ENCODE measurements at places on chromosomes 12 and 14.

DNA sequence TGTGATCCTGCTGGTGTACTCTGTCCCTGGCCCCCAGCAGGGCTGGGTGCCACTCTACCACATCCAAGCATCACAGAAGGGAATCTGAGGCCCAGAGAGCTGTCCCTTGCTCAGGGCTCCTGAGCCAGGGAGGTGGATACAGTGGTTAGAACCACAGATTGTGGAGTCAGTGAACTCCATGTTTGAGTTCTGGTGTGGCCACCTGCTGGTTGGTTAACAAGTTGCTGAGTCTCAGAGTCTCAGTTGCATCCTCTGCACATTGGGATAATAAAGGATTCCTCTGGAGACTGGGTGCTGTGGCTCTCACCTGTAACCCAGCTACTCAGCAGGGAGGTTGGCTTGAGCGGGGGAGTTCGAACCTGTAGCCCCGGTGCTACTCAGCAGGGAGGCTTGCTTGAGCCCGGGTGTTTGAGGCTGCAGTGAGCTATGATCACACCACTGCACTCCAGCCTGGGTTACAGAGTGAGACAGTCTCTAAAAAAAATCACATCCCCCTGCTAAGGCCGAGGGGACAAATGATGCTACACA lies 39.4 kb downstream of the MVK start:
- DNase-seq, result peak; percentile 20

GRCh38 chr14:39322807-39323206 lies 89.1 kb downstream of the MIA2 start:
- DNase-seq, result no peak

GRCh38 chr12:49974231-49974675 lies 1.5 kb downstream of the AQP6 start:
- DNase-seq, result no peak

- no peak for DNase-seq
Observed at GRCh38 chr12:87509237-87509820, 519.9 kb downstream of the C12orf50 start.

- no peak for DNase-seq
Observed at GRCh38 chr12:92930421-92930820, 1.3 kb upstream of the EEA1 start.

DNA sequence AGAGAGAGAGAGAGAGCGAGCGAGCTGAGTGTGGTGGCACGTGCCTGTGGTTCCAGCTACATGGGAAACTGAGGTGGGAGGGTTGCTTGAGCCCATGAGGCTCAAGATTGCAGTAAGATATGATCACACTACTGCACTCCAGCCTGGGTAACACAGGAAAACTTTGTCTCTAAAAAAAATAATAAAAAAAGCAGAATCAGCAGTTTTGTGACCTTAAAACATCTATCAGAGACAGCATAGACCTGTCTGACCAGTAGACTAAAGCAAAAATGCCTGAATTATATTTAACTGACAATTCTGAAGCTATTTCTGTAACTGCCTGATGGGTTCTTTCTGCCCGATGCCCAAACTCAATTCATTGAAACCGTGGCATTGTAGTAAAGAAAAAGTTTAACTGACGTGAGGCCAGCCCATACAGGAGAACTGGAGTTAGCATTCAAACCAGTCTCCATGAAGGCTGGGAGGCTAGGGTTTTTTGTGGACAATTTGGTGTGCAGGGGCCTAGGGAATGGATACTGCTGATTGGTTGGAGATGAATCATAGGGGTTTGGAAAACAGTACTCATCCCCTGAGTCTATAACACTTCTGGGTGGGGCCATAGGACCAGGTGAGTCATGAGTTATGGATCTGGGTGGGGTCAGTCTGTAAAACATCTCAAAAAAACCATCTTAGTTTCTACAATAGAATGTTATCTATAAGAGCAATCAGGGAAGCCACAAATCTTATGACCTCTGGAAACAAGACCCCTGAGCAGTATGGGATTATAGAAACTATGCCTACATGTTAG lies 8.0 kb upstream of the RASSF8 start:
- no peak for DNase-seq

- no peak for DNase-seq
Observed at GRCh38 chr14:104504172-104504735, 75.3 kb upstream of the C14orf180 start.

DNA sequence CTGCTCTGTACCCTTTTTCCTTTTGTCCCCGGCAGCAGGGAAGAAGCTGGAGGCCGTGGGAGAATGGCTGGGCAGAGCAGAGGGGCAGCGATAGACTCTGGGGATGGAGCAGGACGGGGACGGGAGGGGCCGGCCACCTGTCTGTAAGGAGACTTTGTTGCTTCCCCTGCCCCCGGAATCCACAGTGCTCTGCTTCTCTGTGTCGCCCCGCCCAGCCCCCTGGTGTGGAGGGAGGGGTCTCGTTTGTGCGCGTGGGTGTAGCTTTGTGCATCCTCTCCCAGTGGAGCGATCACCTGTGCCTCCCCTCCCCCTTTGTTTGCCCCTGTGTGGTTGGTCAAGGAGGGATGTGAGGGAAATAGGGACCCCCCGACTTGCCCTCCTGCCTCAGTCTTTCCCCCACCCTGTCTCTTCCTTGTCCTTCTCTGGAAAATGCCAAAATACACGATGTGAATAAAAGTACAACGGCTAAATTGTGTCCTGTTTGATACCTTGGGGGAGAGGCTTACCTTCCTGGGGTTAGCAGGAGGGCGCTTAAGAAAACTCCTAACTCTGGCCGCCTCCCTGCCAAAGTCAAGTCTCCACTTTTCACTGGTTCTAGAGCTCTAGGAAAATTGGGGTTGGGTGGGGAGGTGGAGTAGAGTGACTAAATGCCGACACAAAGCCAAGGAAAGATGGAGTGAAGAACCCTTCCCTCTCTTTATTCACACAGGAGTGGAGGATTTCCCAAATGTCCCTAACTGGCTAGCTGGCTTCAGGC lies 990 bp upstream of the TPI1 start:
- DNase-seq, result no peak

GRCh38 chr12:23484238-23484637 lies 465.2 kb downstream of the SOX5 start:
- DNase-seq, result no peak

All from NCI-H1694 treated with DMSO at 0.1 percent for 48 hours (cell line).